CD4-positive, alpha-beta T cell treated with Interleukin-6 for 4 hours (primary cell): ENCODE measurements at places on chromosomes 16 and 17.

DNA sequence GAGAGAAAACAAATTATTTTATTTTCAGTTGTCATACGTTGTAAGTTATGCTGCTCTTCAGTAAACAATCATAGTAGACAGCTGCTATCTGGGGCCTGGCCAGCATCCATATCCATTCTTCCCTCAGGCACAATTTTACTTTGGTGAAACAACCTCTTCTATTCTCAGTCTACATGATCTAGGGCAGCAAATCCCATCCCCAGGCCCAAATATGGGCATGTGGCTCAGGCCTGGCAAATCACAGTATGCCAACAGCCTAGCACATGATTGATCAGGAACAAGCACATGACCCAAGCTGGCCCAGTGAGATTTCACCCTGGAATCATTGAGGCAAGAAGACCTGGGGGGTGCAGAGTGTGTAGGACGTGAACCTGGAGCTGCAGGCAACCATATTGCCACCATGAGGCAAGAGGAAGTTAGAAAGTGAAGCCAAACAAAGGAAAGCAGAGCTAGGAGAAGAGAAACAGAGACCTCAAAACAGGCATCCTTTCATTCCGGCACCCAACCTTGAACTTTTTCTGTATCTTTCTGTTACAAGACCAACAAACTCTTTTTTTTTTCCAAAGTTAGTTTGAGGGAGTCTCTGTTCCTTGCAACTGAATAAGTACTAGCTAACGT lies 10.3 kb upstream of the ABCC12 start:
- DNase-seq: no peak

- no peak for DNase-seq
Measured at GRCh38 chr17:37574427-37574826, 34.8 kb downstream of the SYNRG start.

- no peak for DNase-seq
Measured at GRCh38 chr16:26717826-26718225, 348.9 kb upstream of the C16orf82 start.

- peak; percentile 32 for DNase-seq
Measured at GRCh38 chr16:77171745-77172635, 19.0 kb upstream of the MON1B start.

- DNase-seq: peak; percentile 48
Measured at GRCh38 chr16:8958344-8959167, 5.2 kb downstream of the USP7 start.

DNA sequence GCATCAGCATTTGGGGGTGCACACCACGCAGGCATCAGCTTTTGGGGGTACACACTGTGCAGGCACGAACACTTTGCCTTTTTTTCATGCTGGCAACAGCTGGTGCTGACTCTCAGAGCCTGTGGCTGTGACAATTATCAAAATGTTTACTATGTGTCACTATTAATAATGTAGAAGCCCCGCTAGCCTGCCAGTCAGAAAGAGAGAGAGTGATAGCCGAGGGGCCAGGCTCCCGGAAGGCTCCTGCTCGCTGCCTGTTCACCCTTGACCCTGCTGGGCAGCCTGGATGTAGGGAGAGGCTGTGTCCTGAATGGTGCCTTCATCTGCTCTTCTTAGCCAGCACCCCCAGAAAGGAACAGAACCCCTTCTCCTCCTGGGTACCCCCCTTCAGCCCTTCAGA lies 61.9 kb downstream of the SDK2 start:
- no peak for DNase-seq

DNA sequence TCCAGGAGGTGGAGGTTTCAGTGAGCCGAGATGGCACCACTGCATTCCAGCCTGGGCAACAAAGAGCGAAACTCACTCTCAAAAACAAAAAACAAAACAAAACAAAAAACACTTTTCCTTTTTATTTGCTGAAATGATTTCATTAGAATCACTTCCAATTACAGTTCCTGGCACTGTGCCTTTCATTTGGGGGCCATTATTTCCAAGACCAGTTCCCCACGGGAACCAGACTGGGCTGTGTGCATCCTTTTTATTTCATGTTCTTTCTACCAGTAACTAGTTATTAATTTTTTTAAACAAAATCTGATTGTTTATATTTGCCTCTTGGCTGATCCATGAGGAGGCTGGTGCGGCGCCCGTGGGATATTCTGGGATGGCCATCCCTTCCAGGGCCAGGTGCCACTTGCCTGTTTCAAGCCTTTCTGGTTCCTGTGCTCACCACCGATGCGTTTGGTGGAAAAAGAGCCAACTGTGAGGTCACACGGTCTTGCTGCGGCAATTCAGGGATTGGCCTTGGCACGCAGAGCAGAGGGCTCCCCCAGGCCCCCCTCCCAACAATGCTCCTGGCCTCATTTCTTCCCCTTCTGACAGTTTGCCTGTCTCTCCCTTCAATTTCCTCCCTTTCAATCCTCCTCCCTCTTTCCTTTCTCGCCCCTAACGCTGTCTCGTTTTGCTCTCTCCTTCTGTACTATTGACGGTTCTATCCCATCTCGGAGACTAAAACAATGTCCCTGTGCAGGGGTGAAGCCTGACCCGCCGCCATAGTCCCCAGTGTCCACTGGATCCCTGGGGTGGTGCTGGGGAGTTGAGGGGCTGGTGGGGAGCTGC lies 13.4 kb downstream of the UBALD1 start:
- no peak for DNase-seq

GRCh38 chr17:48544349-48545021 lies 424 bp downstream of the HOXB2 start:
- peak; percentile 66 for DNase-seq
